CD4-positive, alpha-beta T cell treated with Interleukin-6 at 100 ng/mL for 8 hours (primary cell): ENCODE measurements at places on chromosomes 7 and 10.

DNA sequence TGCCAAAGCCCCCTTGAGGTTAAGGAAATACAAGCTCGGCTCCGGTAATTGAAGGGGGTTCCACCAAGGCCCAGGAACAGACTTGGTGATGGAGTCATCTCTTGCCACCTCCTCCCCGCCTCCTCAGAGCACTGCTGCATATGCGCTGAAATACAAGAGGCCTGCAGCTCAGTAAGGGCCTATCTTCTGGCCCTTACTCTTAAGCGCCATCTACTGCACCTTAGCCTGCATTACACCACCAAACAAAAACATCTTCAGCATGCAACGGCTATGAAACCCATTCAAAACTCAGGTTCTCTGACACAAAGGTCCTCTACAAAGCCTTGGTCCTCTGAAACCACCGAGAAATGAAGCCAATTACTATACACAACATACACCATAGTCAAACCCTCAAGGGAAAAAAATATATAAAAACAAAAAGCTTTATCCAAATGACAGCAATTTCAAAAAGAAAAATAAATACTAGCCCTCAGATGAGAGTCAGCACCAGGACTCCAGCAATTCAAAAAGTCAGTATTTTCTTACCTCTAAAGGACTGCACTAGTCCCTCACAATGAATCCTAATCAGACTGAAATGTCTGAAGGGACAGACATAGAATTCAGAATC lies 176.8 kb upstream of the TBX20 start:
- DNase-seq: no peak

- DNase-seq: peak; percentile 37
Observed at GRCh38 chr7:155299535-155300202, 2.0 kb downstream of the INSIG1 start.

DNA sequence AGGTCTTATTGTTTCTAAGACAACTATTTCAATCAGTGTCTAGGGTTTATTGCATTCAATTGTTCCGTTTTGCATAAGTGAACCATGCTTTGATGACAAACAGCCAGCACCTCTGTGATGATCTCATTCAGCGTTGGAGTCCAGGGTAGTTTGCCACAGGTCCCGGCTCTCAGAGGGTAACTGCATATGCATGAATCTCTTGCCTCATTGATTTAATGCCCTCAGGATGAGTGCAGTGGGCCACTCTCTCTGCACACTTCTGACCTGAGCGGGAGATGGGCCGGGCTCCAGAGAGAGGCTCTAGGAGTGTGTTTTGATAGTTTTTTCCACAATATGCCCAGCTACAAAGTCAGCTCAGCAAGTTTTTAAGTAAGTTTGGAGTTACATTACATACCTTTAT lies 83.9 kb downstream of the HECW1 start:
- no peak for DNase-seq

GRCh38 chr10:34292194-34292565 lies 522.9 kb downstream of the PARD3 start:
- no peak for DNase-seq

- DNase-seq: no peak
Observed at GRCh38 chr7:142784096-142784495, 13.3 kb downstream of the PRSS2 start.

DNA sequence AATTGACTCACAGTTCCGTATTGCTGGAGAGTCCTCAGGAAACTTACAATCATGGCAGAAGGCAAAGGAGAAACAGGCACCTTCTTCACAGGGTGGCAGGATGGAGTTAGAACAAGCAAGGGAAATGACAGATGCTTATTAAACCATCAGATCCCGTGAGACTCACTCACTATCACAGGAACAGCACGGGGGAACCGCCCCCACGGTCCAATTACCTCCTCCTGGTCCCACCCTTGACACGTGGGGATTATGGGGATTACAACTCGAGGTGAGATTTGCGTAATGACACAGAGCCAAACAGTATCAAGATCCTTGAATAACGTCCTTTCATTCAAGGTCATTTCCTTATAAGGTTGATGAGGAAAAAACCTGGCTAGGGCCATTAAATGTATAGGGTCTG lies 176.6 kb downstream of the TPK1 start:
- DNase-seq: no peak

DNA sequence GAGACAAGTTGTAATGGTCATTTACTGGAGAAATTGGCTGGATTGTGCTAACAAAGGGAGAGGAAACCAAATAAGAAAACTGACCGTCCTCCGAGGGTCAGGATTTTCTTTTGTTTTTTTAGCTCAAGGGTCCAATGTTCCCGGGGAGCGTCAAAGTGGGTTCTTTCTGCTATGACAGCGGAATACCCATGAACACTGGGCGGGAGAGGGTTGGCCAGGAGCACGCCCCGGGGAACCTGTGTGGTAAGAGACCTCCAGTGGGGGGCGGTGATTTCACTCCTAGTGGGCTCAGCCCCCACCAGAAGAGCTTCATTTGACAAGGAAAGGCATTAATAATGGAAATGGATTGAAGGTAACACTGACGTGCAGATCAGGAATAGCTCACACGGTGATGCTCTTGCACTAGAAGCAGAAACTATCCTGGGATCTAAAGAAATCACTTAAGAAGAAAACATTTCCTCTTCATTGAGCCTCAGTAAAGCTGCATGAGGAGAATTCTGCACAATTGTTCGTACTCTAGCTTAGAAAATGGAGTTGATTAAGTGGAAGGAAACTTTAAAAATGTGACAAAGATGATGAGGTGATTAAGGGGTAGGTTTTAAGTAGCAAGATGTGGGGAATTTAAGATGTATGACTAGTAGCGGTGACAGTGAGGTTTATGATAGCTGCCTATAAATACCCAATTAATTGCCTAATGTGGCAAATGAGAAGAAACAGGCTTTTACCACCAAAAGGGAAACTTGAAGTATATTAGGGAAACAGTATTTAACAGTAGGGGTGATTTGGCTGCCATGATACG lies 627.2 kb downstream of the SUGCT start:
- DNase-seq: no peak

DNA sequence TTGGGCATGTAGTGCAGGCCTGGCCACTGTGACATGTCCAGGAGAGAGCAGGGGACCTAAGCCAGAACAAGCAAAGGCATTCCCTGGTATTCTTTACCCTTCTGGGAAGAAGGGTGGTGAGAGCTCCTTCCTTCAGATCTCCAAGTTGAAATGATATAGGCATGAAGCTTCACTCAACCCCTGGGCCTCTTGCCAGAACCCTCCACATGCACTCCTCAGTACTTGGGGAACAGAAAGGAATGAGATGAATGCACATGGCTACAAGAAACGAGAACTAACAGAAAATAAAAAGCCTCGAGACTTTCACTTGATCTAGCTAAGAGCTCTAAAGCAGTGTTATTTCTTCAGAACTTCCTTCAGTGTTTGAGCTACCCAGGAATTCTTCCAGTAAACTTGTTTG lies 262.2 kb downstream of the ETV1 start:
- no peak for DNase-seq

- DNase-seq: no peak
Observed at GRCh38 chr7:123120286-123120685, 79.5 kb downstream of the SLC13A1 start.

DNA sequence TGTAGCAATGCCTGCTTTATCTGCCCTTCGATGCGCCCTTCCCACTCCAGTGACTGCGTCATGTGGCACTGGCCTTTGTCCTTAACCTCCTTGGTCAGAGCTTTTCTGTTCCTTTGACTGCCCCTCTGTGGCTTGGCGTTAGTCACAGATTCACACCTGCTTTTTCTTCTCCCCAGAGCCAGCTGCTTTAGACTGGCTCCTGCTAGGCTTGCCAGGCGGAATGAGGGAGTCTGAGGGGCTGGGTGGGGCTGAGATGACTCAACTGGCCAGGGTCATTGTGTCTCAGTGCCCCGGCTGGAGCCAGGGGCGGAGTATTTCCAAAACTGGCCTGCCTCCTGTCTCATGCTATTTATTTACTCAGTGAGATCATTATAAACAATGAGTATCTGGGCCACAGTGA lies 194.1 kb downstream of the EMX2 start:
- DNase-seq: no peak

DNA sequence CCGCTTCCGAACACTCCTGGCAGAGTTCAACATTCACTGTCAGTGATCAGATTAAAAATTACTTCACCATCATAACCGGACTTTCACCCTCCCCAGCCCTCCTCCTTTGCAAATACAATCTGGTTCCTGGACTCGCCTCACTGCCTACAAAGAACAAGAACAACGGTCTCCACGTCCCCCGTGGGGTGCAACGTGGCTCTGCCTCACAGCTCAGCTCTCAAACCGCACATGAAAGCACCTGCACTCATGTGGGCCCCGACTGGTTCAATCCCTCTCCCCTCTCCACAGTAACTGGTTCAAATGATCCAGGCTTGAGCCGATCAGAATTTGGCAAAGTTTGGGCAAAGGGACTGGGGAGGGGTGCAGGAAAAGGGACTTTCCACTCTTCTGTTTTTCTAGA lies 21.0 kb downstream of the ASB13 start:
- DNase-seq: no peak

GRCh38 chr7:110539216-110539615 lies 551.7 kb upstream of the LRRN3 start:
- DNase-seq: no peak

- DNase-seq: no peak
Observed at GRCh38 chr10:89669985-89670384, 24.9 kb upstream of the PANK1 start.

DNA sequence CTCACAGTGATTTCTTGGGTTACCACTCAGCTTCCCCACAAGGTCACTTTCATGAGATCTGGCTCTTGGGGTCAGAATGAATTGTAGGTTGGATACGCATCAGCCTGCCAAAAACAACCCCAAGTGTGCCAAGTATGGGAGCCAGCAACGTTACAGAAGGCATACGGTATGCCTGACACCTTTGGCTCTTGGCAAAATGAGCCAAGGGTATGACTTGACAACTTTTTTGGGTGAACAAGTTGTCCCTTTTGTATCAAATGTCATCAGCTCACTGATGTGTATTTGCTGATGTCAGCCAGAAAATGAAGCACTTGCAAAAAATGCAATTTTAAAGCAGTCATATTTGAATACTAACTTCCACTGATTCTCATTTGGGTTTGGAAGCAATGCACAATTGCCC lies 168.4 kb downstream of the CACNB2 start:
- no peak for DNase-seq

- DNase-seq: no peak
Observed at GRCh38 chr10:109159351-109159750, 764.0 kb downstream of the XPNPEP1 start.

DNA sequence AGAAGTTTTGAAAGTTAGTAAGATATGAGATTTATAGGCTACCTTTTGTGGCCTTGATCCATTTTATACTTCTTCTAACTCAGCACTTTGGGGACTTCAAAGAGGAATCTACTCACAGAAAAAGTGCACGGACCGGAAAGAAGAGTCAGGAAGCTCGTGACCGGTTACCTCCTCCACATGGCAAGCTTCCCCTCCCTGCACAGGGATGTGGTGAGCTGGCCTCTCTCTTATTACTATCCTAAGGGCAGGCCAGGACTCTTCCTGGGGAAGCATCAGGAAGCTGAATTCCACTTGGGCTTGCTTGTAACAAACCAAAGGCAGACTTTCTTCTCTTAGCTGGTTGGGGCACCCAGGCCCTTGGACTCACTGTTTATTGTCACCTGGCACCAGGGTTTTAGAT lies 170.8 kb upstream of the GLI3 start:
- DNase-seq: no peak

DNA sequence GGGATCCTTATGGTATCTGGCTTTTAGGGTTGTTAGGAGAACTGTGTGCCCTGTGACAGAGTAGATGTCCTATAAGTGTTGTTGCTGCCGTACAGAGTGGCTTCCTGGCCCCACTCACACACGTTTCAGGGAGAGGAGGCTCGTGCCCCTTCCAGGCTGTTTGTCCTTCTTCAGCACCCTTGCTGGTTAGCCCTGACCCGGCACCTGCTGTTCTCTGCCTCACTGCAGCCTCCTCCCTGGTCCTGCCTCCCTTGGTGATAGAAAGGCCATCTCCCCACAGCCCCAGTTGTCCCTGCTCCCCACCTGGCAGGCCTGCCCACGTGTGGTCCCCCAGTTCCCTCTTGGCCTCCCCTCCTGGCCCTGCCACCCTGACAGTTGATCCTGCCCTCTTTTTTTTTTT lies 2.3 kb downstream of the CLIP2 start:
- no peak for DNase-seq

GRCh38 chr10:31490858-31491504 lies 172.0 kb downstream of the ZEB1 start:
- DNase-seq: peak; percentile 5

DNA sequence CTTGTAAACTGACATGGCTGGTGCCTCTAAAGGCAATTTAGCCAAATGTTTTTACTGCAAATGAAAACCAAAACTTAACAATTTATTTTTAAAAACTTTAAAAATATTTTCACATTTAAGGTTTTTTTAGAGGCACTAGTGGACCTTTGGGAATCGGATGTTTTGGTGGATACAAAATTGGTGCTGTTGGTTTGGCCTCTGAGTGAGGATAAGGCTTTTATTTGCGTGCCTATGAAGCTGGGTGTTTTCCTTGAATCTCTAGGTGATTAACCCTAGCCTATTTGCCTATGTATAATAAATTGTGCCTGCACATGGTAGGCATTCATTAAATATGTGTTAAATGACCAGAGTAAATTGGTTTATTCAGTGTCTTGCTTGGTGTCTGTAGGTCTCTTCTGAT lies 2.9 kb upstream of the SGCE start:
- DNase-seq: no peak

DNA sequence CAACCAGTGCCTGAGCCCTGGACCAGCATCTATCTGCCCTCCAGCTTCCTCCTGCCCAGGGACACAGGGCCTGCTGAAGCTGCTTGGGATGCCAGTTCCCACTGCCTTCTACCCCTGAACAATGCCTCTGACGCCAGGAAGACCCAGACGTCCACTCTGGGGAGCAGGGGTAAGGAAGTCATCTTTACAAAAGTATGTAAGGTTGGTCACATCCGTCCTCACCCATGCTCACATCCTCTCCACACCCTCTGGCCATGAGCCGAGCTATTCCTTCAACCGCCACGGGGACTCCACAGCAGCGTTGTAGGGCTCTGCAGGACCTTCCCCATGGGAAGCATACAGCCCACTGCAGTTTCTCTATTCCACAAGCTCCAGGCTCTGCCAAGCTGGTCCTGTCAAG lies 58.5 kb downstream of the CLRN3 start:
- no peak for DNase-seq

GRCh38 chr7:135512135-135512887 lies 2.4 kb upstream of the CNOT4 start:
- DNase-seq: peak; percentile 61

DNA sequence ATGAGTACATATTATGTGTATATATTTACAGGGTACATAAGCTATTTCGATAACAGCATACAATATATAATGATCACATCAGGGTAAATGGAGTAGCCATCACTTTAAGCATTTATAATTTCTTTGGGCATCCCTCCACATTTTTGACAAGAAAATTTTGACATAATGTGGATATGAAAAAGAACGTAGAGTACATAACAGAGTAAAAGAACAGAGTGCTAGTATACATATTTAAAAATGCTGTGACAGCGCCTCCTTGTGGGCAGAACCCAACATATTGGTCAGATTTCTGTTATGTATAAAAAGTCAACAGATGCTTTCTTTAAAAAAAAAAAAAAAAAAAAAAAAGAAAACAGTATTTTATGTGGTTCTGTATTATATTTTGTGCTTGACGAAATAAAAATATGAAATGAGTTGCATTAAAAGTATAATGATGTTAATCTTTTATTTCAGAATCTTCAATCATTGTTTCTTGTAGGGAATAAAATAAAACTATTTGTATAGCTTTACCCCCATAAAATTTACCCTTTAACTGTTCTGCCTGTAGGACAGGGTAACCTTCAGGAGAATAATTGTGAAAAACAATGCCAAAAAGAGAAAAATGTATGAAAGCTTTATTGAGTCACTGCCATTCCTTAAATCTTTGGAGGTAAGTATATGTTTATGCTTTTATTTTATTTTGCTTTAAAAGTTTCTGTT lies 18.3 kb upstream of the HBP1 start:
- DNase-seq: peak; percentile 68
